T-helper 2 cell treated with Interferon-gamma antibody and Interleukin-4, amounts not matched to agents 5 μg/mL and 100 μg/mL, for 36 hours (primary cell): ENCODE measurements at places on chromosomes 2 and 18.

DNA sequence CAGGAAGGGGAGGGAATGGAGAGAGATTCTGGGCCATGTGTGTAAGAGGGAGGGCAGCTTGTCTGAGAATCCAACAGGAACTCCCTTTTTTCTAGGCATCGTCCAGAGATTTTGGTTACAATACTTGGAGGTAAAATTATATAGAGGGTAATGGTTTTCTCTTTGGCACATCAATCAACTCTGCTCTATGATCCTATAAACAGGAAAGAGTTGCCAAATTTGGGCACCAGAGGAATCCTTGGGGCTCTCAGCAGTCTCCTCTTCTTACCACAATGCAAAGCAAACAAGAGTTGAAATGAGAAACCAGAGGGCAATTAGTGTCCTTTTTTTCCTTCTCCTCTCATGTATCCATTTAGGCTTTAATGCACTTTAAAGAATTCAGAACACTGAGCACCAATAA lies 243.4 kb downstream of the SLC8A1 start:
- DNase-seq, result no peak

DNA sequence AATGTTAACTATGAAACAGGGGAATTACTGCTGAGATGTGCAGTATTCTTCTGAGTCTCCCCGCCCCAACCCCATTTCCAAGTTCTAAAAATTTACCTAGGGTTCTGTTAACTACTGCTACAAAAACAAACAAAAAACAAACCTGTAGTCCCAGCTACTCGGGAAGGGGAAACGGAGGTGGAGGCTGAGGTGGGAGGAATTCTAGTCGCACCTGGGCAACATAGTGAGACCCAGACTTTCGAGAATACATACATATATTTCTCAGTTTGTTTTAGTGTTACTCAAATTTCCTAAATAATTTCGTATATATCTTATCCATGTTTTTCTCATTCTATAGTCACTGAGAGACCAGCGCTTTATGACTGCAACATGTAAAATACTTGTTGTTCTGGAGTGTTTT lies 989 bp downstream of the STAM2 start:
- no peak for DNase-seq

DNA sequence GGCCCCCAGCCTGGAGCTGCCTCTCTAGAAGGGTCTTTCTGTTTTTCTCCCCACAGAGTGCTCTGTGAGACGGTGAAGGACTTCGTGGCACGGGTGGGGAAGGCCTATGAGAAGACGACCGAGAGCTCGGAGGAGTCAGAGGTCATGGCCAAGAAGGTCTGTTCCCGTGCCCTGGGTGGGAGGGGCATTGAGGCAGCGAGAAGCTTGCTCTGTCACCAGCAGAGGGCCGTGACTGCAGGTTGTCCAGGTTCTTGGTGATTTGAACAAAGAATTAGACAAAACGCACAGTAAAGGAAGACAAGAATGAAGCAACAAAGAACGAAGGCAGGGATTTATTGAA lies 93.9 kb downstream of the DGKD start:
- no peak for DNase-seq

DNA sequence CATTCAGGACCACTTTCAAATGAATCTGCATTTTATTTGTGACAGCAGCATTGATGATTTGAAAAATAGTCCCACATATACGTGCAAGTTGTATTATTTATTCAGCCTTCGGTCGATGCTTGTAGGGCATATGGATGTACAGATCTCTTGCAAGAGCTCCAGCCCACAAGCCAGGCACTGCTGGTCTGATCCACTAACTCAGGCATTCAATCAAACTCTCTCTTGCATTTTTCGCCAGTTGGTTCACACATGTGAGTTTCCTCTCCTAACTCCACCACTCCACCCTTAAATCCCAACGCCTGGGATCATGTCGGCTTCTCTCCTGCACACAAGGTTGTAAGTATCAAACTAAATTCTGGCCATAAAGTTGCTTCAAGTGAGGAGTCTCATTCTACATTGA lies 318.7 kb downstream of the CYP26B1 start:
- no peak for DNase-seq

GRCh38 chr2:45915523-45915922 lies 264.0 kb downstream of the PRKCE start:
- DNase-seq, result no peak

DNA sequence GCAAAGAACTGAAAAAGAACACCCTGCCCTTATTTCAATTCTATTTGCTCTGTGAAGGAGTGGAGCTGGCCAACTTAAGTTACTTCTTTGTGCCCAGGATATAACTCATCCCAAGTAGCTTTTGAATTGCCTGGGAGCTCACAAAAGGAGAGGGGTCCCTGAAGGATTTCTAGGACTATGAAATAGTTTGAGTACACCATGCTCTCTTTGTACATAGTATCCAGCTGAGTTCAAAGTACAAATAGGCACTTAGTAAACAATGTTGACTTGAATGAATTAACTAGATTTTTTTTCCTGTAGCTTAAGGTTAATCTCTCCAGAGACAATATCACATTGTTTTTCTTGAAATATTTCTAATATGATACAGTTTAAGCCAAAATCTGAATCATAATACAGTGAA lies 47.7 kb downstream of the ZC3H15 start:
- DNase-seq, result no peak

DNA sequence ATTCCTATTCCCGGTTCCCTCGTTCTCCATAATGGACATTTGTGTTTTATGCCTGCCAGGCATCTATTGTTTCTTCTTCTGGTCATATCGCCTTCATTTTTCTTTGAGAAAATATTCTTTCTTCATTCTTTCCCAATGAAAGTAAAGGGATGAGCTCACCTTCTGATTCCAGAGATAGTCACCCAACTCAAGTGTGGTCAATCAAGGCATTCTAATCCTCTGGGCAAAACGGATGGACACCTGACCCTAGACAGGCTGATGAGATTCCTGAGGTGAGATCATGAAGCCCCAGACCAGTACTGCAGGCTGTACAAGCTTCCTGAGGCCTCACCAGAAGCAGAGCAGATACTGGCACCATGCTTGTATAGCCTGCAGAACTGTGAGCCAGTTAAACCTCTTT lies 52.8 kb downstream of the GAD1 start:
- no peak for DNase-seq

DNA sequence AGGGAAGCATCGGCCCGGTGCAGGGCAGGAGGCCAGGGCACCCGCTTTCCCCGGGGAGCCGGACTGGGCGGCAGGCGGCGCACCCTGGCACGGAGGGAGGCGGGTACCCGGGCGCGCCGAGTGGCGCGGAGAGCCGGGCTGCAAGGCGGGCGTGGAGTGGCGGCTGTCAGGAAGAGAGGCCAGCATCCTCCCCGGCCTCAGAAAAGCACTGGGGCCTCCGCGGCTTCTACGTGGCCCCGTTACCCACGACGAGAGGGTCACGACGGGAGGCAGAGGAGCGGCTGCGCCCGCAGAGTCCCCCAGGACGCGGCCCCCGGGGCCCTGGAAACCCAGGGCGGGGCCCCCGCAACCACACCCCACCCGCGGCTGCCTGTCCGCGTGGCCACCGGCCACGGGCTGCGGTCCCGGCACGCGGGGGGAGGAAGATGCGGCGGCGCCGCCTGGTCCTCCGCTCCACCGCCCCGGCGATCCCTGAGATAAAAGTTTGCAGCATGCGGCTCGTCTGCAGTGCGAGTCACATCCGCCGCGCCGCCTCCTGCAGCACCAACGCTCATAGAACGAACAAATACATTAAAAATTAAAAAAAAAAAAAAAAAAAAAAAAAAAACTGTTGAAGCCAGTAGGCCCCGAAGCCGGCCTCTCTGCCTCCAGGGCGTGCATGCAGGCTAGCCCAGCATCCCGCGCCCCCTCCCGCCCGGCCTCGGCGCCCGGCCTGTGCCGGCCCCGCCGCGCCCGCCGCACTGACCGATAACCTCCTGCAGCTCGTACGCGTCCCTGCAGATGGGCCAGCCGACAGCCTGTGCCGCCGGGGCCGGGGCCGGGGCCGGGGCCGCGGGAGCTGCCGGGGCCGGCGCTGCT lies 683 bp downstream of the STK39 start:
- peak; percentile 83 for DNase-seq

DNA sequence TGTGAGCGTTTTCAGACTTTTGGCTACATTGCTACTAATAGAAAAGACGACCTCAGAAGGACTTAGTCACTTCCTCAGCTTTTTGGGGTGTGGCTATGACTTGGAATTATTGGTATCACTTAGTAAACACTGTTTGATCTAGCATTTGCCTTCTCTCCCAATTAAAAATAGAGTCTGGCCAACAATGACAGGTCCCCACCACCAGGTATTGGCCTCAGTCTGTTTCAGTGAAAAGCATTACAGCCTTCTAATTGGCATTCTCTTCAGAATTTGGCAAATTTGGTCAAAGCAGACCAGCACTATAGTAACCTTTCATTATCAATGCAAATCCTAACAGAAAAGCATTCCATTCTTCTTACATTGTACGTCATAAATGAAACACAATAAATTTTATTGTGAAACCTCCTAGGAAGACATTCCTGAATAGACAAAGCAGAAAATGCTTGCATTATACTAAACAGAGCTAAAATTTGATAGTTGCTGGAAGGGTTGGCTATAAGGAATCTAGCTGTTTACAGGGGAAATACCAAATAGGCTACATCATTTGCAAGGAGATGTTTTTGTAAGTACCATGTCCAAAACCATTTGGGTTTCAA lies 613.9 kb downstream of the IRS1 start:
- no peak for DNase-seq

DNA sequence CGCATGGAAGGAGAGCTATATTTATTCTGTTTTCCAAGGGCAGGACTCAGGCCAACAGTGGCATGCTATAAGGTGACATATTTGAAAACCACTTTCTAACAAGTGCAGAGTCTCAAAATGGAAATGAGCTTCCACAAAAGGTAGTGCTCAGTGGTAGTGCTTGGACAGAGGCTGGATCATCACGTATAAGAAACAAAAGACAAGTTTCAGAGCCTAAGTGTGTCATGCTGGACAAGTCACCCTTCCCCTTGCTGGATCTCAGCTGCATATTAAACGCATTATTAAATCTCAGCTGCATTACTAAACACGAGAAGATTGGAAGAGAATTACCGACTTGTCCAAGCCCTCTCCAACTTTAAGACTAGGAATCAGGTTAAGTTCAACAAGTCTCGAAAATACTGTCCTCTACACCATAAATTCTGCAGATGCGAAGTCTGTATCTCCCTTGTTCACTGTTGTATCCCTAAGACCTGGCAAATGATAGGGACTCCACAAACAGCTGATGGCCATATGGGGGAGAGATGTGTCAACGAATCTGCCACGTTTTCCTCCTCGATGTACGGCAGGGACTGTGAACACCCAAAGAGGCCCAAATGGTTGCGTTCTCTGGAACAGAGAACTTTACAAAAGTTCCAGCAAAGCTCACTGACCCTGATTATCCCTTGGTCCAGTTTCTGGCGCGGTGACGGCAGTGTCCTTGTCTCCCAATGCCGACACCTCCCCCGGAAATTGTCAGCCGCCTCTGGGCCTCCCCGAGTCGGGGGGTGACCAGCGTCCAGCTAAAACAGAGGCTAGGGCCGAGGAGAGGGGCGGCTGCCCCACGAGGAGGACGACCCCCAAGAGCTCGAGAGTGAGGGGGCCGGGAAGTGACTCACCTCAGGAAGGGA lies 611 bp downstream of the NOL10 start:
- no peak for DNase-seq

DNA sequence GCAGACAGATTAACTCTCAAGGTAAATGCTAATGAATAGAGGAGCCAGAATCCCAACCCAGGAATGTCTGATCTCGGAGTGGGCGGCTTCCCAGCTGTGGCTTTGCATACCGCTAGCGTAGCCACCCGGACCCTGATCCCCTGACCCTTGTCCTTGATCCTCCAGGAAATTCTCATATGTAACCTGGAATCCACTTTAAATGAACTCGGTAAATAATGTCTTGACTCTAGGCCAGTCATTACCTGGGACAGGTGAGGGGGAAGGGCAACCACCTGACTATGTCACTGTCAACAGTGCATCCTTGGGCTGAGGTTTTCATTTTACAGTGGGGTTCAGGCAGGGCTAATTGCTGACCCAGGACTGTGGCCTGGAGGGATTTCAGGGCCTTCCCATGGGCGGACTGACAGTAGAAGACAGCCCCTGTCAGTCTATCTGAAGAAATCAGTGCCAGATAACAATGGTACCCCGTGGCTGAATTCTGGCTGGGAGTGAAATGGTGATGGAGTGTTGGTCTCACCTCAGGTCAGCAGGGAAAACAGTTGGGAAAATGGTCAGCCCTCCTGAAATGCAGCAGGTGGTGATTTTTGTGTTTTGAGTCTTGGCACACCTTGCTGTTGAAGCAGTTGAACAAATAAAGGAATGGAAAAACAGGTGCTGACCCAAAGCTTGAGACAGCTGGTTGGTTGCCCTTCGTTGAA lies 9.6 kb downstream of the ACKR3 start:
- no peak for DNase-seq

DNA sequence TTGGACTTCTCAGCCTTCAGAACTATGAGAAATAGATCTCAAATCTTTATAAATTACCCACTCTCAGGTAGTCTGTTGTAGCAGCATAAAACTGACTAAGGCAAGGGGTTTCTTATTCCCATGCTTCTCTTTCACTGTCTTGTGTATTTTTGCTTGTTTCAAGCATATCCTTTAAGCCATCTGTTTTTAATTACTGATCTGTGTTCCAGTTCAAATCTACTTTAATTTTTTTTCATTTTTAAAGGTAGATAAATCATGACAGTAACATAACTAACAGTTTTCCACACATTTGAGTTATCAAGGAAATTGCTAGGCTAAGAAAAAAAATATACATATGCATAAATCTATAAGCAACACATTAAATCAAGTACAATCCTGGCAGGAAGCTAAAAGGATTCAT lies 317.9 kb upstream of the TNP1 start:
- DNase-seq, result no peak
